ENCODE measurements at places on chromosomes 5 and 9.
A peak's percentile ranks its signal among the peaks of the same experiment; 100 is the strongest.

GRCh38 chr5:133470841-133471240 lies 141.5 kb downstream of the FSTL4 start:
- DNase-seq: no peak

GRCh38 chr5:171966270-171966669 lies 40.2 kb downstream of the FBXW11 start:
- no peak for DNase-seq

DNA sequence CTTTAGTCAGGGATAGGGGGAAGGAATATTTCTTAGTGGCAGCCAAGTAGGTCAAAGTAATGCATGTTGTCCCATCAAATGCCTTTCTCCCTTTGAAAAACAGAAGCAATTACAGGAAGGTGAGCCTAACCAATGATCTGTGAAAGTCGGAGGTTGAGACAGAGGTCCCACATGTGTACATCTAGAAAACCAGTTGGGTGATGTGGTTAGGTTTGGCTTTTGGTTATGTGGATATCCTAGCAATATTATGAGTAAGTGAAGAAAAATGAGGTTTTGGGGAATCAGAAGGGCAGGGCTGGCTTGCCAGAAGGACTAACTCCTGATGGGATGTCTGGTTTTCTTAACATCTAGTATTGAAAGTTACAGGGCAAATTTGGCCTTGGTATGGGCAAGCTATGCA lies 63.4 kb upstream of the PALM2AKAP2 start:
- peak; percentile 6 for DNase-seq

DNA sequence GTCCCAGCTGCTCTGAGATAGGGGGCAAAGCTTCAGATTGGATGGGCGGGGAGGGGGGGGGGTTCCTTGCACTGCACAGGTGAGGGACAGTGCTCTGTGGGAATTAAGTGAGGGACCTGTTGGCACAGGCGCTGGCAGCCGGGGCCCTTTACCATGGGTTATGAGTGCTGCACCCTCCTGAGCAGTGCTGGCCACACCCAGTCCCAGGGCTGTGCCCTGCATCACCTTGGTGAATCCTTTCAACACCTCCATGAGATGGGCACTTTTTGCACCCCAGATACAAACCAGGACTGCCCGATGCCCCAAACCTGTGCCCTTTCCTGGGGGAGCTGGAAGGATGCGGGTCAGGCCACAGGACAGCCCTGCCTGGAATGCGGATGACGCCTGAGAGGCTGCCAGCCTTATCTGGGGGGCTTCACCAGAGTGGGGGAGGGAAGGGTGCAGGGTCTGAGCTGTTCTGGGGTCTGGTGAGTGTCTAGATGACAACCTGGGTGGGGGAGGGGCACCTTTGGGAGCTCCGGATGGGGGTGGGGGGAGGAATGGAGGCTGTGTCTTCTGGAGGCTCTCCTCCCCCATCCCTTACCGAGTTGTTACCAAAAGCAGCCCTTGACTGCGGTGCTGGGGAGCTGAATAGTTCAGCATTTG lies 5.2 kb downstream of the CRB2 start:
- DNase-seq: no peak

DNA sequence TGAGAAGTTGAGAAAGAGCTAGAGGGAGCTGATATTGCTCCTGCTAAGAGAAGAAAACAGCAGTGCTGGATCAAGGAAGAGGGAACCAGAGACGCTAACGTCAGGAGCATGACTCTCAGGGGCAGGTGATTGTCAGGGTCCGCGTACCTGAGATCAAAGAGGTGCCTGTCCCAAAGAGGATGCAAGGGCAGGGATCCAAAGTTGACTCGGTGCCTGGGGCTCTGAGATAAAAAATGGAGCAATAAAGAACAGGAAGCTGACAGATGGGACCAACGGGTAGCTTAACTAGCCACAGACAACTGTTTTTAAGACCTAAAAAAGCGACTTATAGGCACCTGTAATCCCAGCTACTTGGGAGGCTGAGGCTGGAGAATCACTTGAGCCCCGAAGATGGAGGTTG lies 517.8 kb downstream of the IRX1 start:
- no peak for DNase-seq

GRCh38 chr9:84059936-84060335 lies 79.3 kb downstream of the RMI1 start:
- DNase-seq: no peak

DNA sequence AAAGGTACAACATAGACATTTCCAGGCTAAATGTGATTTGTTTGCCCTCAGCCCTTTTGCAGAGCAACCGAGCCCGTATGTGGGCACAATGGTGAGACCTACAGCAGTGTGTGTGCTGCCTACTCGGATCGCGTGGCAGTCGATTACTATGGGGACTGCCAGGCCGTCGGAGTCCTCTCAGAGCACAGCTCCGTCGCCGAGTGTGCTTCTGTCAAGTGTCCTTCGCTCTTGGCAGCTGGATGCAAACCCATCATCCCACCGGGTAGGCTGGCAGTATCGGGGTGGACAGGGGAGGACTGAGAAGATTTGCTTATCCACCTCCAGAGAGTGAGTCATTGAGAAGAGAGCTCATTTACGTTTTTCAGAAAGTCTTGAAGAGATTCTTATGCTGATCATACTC lies 17.8 kb upstream of the GLIPR2 start:
- no peak for DNase-seq

GRCh38 chr9:114725930-114726329 lies 43.9 kb upstream of the TEX48 start:
- DNase-seq: no peak

- no peak for DNase-seq
Measured at GRCh38 chr5:104526866-104527265, 964.3 kb upstream of the NUDT12 start.

DNA sequence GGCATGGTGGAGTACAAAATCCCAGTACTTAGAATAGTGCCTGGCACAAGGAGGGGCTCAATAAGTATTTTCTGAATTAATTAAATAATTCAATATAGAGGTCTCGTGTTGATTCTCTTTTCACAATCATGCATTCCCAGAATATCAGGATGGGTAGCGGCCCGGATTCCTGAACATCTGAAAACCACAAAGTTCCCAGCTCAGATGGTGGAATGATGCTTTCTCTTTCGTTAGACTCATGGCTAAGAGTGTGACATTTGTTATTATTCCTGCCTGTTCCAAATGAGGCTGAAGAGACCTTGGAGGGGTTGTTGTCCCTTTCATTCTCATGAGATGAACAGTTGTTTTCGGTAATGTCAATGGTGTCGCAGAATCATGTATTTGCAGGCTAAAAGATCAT lies 95.4 kb upstream of the LIFR start:
- no peak for DNase-seq

- peak; percentile 22 for DNase-seq
Measured at GRCh38 chr9:37187713-37188439, 67.5 kb downstream of the ZCCHC7 start.

GRCh38 chr5:77076961-77077828 lies 9.9 kb downstream of the ZBED3 start:
- DNase-seq: peak; percentile 72

GRCh38 chr9:113785334-113785733 lies 90.8 kb upstream of the ZNF618 start:
- no peak for DNase-seq

DNA sequence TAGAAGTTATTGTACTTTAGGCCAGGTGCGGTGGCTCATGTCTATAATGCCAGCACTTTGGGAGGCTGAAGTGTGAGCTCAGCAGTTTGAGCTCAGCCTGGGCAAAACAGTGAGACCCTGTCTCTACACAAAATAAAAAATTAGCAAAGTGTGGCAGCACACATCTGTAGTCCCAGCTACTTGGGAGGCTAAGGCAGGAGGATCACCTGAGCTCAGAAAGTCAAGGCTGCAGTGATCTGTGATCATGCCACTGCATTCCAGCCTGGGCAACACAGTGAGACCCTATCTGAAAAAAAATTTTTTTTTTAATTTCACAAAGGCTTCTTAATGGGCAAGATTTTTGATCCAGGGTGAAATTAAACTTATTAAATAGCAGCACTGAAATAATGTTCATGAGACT lies 92.8 kb downstream of the CDC42SE2 start:
- no peak for DNase-seq

DNA sequence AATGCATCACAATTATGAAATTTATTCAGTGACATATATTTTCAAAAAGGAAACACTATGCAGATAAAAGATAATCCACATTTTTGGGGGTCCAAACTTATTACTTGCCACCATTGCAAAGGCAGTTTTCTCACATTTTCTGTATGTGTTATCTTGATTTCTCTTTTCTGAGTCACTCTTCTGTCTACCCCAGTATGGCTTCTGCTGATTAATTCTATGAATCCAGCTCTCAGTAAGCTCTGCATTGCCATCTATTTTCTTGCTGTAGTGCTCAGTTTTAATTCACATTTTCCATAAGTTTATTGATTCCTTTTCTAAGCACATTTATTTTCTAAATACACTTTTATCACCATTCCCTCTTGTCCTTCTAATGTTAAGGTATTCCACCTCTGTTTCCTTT lies 1.7 kb downstream of the IFNA10 start:
- no peak for DNase-seq

DNA sequence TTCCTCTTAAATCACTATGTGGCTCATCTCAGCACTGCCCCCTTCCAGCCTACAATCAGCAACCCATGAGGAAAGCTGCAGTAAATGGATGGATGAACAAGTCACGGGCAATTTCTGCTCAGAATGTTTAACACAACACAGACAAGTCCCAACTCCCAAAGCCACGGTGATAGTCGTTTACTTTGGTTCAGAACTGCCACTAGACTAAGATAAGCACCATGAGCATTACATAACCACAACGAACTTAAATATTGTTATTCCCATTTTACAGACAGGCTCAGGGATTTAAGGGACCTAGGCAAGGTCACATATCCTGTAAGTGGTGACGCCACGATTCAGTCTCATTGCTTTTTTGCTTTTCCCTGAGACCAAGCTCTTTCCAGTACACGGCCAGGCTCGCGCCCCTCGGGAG lies 2.0 kb upstream of the SMIM27 start:
- peak; percentile 56 for DNase-seq

DNA sequence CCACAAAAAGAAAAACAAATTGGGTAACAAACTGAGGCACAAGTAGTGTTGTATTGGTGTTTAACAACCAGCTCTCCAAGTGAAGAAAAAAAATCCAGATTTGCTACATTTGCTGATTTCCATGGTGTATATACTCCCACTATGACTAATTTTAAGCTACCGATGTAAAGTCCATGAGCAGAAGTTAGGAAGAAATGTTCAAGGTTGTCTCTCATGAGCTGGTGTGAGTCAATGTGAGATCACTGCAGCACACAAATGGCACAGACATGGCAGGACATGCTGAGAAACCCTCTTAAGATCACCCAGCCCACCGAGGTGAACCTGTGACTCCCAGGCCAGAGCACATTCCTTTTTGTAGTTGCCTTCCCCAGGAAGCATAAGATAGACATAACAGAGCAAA lies 36.2 kb downstream of the SLC44A1 start:
- DNase-seq: peak; percentile 72

- peak; percentile 34 for DNase-seq
Measured at GRCh38 chr5:139147483-139148087, 50.6 kb downstream of the SIL1 start.

DNA sequence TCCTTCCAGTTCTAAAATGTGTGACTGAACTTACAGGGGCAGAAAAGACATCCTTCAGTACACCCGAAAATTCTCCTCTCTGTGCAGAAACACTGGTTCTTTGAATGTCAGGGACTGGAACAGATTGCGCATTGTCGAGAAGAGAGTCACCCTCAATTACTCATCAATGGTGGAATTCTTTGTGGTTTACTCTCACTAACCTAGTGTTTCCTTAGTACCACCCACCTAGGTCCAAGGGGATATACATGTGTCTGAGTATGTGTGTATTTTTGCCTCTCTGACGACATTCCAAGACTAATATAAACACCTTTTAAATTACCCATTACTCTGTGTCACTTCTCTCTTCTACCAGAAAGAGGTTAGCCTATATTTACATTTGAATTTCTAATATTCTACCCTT lies 660.8 kb downstream of the TLE1 start:
- peak; percentile 97 for DNase-seq

DNA sequence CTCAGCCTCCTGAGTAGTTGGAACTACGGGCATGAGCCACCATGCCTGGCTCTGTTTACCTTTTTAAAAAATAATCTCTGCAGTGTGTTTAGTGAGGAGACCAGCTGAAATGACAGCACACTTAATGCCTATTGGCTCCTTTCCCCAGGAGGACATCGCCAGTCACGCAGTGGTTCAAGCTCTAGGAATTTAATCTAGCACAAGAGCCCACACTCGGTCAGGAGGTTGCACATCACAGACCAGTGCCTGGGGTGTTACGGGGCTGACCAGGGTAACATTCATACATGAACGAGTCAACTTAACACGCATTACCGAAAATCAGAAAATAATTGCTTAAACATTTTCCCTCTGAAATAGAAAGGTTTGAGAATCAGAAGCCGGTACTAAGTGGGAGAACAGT lies 217.0 kb downstream of the GOLPH3 start:
- DNase-seq: no peak

DNA sequence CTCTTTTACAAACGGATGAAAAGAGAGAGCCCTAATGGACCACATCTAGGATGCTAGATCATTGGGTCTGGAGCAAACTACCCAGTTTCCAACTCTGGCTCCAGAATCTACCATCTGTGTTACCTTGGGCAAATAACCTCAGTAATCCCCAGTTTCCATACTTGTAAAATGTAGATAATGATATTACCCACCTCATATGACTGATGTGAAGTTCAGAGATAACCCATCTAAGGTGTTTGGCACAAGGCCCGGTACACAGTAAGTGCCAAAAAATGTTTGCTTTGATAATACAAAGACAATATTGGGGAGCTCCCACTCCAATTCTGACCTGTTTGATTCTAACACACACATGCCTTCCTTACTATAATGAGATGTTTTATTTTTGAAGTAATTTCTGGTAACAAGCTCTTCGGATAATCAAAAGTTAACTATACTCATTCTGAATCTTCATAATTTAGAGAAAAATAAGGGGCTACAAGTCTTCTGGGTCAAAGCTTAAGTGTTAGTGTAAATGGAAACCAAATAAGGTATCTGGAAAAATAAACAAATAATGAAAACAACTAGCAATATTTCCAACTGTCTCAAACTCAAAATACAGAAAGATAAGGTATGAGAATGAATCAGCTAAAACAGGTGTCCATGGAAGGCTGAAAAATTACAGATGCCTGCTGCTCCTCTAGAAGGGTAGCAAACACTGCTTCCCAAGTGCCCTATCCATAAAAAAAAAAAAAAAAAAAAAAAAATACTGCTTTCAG lies 30.4 kb downstream of the ELL2 start:
- no peak for DNase-seq
